ENCODE measurements at places on chromosomes 6 and 20.

- DNase-seq = no peak
Observed at GRCh38 chr20:41664584-41664983, 46.4 kb upstream of the CHD6 start.

- DNase-seq = no peak
Observed at GRCh38 chr20:57609086-57609841, 11.0 kb downstream of the ZBP1 start.

- no peak for DNase-seq
Observed at GRCh38 chr6:54971825-54972224, 125.3 kb downstream of the FAM83B start.

- no peak for DNase-seq
Observed at GRCh38 chr6:6785163-6785521, 196.6 kb downstream of the LY86 start.

DNA sequence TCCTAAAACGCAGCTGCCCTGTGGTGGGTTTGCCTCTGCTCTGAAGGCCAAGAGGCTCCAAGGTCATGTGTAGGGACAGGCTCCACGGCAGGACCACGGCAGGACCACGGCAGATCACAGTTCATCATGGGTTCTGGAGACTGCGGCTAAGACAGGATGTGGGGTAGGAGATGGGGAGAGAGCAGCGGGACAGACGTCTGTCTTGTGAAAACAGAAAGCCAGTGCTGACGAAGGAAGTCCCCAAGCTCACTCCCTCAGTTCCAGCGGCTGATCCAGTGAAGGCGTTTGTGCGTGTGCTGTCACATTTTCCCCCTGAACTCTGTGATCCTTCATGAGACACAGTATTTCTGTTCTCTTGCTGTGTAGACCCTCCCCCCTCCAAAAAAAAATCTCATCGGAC is 67.9 kb upstream of the PTGIS start:
- no peak for DNase-seq

DNA sequence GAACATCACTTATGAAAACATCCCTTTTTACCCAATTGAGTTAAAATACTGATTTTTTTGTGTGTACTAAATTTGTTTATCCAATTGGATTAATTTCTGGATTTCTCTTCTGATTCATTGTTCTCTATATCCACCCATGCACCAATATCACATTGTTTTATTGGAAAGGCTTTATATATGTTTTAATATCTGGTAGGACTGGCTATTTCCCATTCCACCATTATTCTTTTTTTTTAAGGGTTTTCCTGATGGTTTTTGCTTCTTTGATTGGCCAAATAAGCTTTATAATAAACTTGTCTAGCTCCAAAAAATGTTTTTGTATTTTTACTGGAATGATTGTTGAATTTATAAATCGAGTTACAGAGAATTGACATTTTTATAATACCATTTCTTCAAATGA is 59.4 kb upstream of the DOK5 start:
- DNase-seq = no peak

DNA sequence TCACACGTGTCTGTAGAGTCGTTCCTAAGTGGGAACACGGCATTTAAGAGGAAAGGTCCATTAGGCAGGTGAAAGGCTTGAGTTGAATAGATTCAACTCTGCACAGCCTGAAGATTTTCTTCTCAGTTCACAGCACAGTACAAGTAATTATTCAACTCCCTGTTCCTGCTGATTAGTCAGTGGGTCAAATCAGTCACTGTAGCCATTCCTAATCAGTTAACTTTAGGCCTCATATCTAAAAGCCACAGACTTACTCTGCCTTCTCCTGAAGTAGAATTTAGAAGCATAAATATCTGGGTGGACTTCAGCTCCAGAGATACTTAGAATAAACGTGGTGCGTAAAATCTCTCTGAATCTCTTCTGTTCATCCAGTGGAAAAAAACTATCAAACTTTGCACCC is 872.4 kb downstream of the C6orf118 start:
- no peak for DNase-seq

DNA sequence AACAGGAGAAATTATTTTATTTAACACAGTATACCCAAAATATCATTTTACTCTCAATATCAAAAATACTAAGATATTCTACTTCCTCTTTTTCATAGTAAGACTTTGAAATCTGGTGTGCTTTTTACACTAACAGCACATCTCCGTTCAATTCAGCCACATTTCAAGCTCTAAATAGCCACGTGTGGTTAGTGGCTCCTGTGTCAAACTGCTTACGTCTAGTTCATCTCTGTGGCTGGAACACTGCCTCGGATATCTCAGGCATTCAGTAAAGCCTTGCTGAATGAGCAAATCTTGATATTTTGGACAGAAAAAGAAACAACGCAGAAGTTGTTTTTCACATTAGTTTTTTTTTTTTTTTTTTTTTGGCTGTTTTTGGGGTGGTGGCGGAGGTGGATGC is 136.1 kb downstream of the EYA4 start:
- DNase-seq = no peak

- no peak for DNase-seq
Observed at GRCh38 chr6:68642081-68642480, 7.0 kb downstream of the ADGRB3 start.

DNA sequence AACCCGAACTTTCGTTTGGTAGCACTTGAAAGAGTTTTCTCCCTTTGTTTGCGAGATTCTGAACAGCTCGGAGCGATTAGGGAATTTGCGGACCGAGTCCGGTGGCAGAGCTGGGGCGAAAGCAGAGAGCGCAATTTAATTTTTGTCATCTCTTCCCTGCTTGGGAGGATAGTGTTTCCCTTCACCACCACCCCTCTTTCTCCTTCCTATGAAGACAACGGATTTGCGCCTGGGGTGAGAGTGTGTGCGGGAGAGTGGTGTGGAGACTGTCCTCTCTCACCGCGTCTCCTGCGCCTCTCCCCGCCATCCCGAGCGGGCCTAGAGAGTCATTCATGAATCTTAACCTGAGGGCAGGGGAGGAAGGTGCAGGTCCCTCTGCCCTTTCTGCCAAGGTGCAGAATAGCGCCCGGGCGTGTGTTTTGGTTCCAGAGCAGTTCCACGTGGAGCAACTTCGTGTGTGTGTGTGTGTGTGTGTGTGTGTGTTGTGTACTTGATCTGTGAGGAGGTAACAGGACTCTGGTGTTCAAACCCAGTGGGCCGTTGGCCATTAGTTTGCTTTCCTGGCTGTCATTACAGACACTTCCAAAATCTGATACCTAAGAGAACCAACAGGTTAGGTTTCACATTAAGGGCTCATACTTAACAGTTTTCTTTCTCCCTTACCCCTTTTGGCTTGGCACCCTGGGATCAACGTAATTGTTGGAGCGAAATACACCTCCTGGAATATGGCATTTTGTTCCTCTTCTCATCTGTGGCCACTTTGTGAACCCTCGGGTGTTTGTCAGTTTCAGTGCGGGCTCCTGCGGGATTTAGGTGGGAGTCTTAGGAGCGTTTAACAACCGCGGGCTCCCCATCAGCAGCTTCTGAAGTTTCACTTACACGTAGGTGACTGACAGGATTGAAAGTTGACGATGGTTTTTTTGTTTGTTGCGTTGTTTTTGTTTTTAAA is 1.8 kb downstream of the EYA4 start:
- DNase-seq = no peak

DNA sequence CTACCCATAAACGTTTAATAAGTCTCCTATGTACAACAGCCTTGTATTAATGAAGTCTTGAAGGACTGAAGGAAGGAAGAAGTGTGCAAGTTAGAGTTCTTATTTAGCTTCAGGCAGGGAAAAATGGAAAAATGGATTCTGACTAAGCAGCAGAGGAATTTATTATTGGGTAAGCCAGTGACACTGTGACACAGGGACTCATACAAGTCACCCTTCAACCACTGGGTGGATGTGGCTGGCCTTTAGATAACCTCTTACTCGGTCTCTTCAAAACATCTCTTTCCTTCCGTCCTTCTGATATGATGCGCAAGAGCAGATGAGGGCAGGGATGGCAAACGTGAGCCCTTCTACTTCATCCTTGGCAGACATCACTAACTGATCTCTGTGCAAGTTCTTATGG is 145.6 kb downstream of the DHX35 start:
- DNase-seq = no peak

GRCh38 chr6:8623441-8623840 is 188.1 kb upstream of the SLC35B3 start:
- DNase-seq = no peak

DNA sequence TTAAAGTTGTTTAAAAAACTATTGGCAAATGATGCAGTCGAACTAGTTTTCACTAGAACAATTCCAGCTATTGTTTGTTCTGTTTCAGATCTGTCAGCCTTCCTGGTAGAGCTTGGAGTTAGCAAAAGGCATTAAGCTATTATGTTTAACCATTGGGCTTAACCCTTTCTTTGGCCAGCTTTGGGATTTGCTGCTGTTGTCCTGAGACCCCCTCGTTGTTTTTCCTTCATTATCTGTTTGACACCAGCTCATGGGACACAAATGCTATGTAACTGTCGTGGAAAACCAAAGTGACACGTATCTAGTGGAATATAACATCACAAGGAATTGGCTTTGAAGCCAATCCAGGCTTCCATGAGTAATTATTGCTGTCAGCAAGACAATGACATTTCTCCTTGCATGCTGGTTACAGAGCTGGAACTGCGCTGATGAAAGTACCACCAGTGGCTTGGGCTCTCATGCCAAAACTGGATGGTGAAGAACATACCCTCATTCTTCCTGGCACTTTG is 96.0 kb downstream of the EYA2 start:
- no peak for DNase-seq

DNA sequence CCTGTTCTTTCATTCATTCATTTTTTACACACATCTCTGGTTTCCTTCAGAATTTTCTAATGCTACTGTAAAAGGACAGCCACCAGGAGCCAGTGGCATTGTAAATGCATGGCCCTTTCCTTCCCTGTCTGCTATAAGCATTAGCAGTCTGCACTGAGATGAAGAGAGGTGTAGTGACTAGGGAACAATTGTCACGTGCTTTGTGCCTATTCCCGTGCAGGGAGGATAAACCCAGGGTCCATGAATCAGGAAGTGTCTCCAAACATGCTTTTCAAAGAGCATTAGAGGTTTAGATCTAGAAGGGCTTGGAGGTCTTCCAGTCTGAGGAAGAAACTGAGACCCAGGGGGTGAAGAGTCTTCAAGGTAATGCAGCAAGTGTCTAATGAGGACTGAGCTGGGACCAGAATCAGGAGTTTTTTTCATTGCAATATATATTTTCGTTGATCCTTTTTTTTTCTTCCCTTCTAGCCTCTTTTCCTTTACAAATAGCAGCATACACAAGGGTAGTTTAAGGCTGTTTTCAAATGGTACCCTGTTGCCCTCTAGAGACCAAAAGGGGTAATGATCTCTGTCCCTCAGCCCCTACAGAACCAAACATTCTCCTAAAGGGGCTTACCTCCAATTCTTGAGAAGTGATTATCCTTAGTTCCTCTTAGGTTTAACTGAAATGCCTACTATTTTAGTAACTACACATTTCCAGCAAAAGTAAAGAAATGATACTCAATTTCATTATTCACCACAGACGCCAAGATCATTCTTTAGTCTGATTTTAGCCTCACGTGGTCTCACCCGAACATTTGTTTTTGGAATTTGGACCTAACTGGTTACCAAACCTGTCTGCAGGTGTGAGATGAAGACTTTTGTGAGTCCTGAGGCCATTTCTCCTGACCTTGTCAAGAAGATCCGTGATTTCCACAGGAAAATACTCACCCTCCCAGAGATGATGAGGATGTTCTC is 6.6 kb downstream of the TRIM15 start:
- DNase-seq = no peak

DNA sequence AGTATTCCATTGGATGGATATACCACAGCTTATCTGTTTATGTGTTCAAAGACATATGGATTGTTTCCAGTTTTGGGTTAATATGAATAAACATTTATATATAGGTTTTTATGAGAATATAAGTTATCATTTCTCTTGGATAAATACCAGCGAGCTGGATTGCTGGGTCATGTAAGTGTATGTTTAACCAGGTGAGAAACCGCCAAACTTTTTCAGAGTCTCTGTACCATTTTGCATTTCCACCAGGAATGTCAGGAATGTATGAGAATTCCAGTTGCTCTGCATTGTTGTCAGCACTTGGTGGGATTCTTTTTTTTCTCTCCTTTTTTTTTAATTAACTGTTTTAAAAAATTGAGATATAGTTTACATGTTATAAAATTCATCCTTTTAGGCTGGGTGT is 52.1 kb downstream of the PHF20 start:
- DNase-seq = no peak

DNA sequence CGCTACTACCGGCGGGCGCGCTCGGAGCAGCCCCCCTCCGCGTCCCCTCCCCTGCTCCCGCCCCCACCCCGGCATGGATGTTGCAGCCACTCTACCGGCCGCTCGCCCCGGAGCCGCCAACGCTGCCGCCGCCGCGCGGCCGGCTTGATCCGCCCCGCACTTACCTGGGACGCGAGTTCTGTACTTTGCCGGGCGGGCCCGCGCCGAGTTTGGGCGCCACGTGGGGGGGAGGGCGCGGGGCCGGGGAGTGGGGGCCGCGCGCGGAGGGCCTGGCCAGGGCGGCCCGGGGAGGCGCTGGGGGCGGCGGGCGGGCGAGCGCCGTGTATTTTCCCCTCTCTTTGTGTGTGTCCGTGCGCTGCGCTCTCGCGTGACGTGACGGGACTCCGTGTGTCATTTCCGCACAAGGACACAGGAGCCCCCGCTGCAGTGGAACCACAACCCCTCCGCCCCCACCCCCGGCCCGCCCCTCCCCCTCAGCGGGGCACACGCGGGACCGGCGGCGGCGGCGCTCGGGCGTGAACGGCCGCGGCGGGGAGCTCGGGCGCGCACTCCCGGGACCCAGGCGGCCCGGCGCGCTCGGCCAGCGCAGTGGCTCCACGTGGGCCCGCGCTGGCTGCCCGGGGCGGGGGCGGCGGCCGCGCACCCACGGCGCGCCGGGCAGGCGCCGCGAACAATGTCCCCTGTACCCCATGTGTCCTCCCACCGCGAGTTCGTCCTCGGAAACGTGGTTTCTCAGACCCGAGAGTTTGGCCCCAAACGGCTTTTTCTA is at the start of gene BEND3:
TSS of gene BEND3 (minus strand) at position 590 of the 769 bp plus-strand sequence. CDS start 16,230 bp downstream, outside the sequence.
- no peak for DNase-seq

DNA sequence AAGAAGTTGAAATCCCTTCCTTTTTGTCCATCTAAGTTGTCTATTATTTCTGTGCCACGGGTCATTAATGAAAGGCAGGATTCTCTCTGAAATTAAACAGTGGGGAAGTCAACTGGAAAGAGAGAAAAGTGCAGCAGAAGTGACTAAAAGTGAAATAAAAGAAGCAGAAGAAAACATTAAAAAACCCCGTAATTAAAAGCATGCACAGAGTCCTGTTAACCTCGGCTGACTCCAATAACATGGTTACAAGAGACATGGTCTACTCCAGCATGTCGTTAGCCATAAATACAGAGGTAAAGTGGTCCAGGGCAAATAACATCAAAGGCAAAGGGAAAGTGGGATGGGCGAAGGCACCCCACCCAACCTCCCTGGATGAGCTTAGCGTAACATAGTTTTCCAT is 13.0 kb upstream of the MOXD1 start:
- no peak for DNase-seq

GRCh38 chr6:16903470-16903869 is 142.2 kb upstream of the ATXN1 start:
- no peak for DNase-seq

DNA sequence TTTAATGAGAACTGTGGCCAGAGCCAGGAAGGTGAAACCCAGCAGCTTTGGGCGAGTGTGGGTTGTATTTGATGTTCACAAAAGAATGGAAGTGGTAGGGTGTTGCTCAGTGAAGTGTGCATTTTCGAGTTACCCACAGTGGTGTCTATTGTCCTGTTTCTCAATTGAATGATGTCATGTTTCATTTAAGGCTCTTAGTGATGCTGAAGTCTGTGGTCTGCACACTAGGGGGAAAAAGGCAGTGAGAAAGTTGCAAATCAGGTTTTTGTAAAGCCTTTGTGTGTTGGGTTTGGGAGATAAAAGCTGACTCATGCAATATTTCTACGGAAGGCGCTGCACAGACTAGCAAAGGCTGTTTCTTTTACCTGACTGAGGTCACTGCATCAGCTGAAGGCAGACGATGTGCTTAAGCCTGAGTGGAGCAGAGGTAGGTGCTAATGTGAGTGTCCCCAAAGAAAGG is 121.1 kb downstream of the PLEKHG1 start:
- no peak for DNase-seq

All from stimulated activated CD4-positive, alpha-beta T cell treated with anti-CD3 and anti-CD28 coated beads, Interleukin-1b, Interleukin-23, amount 100 ng/mL, for 1 hour (primary cell).